SK-N-MC (cell line): ENCODE measurements at places on chromosomes 12 and 14.

GRCh38 chr14:82510007-82510406 is 976.4 kb upstream of the SEL1L start:
- DNase-seq: no peak

DNA sequence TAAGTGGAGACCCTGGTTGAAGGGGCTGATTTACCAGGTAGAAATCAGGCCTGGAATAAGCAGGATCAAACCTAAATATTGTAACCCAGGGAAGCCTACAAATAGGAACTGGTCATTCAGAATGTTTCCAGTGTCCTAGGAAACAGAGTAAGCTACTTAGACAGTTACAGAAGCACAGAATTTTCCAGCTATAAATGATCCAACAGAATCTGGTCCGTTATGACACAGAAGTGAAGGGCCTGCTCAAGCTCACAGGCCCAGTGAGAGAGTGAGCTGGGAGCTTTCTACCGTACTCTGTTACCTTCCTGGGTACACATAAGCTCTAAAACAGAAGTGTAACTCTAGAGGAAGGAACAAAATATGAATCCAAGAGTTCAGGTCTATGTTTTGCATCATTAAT is 119.1 kb downstream of the TTC7B start:
- DNase-seq: no peak

DNA sequence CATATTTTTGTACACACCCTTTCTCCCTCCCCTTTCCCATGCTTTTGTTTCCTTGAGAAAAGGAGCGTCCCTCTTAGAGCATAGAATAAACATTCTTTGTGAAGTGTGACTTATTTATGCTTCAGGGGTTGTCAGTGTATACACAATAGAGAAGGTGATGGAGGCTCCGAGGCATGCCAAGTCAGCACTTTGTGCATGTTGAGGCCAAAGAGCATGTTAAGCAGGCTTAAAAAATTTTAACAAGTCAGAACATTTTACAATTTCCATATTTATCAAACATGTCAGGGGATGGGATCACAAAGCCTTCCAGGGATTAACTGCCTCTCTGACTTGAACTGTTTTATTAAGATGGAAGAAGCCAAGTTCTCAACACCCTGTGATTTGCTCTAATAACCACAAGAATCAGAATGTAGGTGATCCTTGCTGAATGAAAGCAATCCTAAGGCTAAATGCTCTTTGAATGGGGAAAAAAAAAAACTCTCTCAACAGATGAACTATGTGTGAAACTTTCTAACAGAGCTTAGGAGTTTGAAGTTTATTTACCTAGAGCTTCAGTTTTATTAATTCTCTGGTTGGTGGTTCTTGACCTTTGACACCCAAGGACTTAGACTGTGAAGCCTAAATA is 223.1 kb downstream of the RAD51B start:
- DNase-seq: no peak

DNA sequence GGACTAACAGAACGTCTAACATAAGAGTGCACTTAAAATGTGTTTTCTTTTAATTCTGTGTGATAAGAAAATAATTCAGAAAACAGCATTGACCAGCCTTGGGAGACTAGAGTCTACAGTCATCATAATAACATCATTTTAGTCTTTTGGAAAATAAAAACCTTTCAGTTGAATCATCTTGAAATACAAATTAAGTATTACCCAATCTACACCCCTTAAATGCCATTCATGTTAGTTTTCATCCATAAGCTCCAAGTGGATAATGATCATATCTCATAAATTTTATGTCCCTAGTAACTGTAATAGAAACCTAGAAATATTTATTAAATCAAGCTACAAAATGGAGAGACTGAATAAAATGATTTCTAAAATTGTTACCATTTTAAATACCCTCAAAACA is 32.4 kb downstream of the EPS8 start:
- no peak for DNase-seq

DNA sequence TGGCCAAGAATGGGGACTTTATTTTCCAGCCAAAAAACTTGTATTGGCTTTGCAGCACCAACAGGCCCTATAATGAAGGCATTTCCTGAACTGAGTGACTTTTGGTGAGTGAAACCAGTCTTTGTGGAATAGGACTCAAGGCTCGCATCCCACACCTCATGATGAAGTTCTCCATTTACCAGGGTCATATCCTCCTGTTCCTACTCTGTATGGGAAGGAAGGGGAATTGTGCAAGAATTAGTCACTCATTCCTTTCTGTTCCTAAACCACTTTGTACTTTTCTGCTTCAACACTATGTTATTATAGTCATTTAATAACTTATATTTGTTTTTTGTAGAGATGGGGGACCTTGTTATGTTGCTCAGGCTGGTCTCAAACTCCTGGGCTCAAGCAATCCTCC is 2.3 kb upstream of the SPATS2 start:
- DNase-seq: no peak

- no peak for DNase-seq
Measured at GRCh38 chr12:68667896-68668295, 18.9 kb upstream of the NUP107 start.
